ENCODE measurements at places on chromosomes 16 and 17. TPM values are rescaled to one million over a fixed set of nuclear protein-coding genes. Genes with fewer than 3 reads are reported as not detected.

SCN4A gene
- total RNA-seq: 0.13 TPM

TLCD2 gene
- total RNA-seq: 0.82 TPM

RND2 gene
- 0.49 TPM for total RNA-seq

HS3ST4 gene
- not detected for total RNA-seq

ITGAL gene
- total RNA-seq: 640 TPM

GRCh38 chr17:5871666-5872065 lies 198.5 kb upstream of the WSCD1 start:
- no peaks in the 10 kb centered on the region for H3K36me3 ChIP-seq
- H3K27me3 ChIP-seq: peaks cover 21% of the 10 kb centered on the region
- H3K4me1 ChIP-seq: no peaks in the 10 kb centered on the region
- no peak overlapping the region for H3K27ac ChIP-seq
- DNase-seq: no peak

DNA sequence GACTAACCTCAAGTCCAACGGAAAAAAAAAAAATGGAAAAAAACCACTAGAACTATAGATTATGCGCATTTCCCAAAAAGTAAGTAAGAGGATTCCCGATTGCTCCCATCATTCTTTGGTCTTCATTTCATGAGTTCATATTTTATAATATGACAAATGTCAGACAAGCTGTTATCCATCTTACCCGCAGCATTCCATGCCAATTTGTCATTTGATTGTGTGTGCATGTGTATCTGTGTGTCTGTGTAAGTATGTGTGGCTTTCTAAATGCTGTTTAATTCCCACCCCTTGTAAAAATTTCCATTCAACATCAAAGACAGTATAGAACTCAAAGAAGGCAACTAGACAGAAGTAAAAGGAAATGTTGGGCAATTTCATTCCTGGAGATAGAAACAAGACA lies 434.1 kb downstream of the CDH11 start:
- H3K4me3 ChIP-seq: no peak overlapping the region
- H3K4me1 ChIP-seq: no peaks in the 10 kb centered on the region
- no peaks in the 10 kb centered on the region for H3K36me3 ChIP-seq
- no peak overlapping the region for H3K27ac ChIP-seq

DNA sequence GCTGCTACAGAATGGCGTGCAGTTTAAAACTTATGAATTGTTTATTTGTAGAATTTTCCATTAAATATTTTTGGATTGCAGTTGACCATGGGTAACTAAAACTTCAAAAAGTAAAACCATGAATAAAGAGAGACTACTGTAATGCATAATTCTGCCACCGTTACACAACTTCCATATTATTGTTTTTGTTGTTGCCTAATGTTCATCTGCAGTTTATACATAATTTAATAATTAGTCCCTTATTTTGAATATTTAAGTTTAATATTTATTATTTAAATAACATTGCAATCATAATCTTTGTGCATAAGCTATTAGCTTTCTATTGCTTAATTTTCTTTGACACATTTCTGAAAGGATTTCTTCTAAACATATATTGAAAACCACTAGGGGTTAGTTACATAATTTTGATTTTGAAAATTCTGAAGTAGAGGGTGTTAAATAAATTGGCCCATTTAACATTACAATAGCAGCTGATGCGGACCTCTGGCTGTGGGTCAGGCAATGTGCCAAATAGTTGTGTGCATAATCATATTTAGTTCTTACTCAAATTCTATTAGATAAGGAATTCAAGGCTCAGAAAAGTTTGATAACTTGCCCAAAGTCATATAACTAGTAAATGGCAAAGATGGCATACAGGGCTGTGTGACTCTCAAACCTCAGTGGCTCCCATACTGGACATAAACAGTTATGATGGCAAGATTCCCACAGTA lies 31.1 kb downstream of the PPM1E start:
- no peaks in the 10 kb centered on the region for H3K27me3 ChIP-seq
- no peaks in the 10 kb centered on the region for H3K4me1 ChIP-seq
- no peaks in the 10 kb centered on the region for H3K36me3 ChIP-seq

GRCh38 chr17:5248821-5249479 lies 14.3 kb upstream of the SCIMP start:
- no peaks in the 10 kb centered on the region for H3K27me3 ChIP-seq
- H3K4me3 ChIP-seq: no peak overlapping the region

DNA sequence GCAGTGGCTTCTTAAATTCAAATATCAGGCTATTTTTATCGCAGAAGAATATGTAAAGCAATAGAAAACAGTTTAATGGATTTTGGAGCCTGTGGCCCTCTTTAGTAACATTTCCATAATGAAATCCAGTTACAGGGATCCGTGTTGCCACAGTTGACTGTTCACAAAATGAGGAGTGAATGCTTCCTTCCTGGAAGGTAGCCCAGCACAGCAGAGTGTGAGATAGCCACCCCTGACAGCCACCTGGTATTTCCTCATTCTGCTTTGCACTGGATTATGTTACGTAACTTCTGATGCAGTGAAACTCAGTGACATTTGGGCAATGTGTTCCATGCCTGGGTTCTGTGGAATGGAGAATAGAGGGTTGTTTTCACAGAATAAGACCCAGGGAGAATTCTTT lies 517.2 kb downstream of the RBFOX1 start:
- H3K36me3 ChIP-seq: no peaks in the 10 kb centered on the region
- H3K27me3 ChIP-seq: no peaks in the 10 kb centered on the region
- DNase-seq: no peak
- H3K27ac ChIP-seq: no peak overlapping the region

DNA sequence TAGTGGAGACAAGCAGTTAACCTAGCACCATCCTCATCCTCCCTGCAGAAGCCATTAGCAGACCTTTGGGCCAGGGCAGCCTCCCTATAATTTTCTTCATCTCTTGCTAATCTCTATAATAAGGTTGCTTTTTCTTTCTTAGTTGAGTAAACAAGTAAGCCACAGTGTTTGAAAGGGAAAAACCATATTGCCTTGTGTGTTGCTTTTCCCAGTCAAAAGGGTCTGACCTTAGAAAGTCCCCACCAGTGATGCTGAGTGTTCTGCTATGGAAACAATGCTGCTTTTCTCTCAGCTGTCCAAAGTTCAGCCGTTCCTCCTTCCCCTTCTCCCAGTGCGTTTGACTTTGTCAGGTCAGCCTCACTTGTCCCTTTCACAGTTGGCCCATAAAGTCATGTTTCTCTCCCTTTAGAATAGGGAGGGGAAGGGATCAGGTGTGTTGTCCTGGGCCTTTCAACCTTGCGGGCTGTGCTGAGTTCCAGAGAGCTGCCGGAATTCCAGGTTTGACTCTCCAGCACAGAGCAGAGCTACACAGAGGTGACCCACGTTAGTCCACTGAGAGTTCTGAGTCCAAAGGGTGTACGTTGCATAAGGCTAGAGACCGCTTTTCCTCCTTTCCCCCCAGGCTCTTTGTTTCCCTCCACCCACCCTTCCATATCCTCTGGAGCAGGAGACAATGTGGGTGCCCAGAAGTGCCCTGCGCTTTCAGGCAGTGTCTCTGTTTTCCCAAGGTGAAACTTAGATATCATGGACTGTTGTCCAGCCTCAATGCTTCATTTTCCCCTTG lies 15.9 kb upstream of the CLEC18C start:
- no peak for DNase-seq
- no peak overlapping the region for H3K4me3 ChIP-seq
- no peaks in the 10 kb centered on the region for H3K4me1 ChIP-seq
- no peak overlapping the region for H3K27ac ChIP-seq
